NCI-H2081 (cell line): ENCODE measurements at places on chromosomes 4 and X.

DNA sequence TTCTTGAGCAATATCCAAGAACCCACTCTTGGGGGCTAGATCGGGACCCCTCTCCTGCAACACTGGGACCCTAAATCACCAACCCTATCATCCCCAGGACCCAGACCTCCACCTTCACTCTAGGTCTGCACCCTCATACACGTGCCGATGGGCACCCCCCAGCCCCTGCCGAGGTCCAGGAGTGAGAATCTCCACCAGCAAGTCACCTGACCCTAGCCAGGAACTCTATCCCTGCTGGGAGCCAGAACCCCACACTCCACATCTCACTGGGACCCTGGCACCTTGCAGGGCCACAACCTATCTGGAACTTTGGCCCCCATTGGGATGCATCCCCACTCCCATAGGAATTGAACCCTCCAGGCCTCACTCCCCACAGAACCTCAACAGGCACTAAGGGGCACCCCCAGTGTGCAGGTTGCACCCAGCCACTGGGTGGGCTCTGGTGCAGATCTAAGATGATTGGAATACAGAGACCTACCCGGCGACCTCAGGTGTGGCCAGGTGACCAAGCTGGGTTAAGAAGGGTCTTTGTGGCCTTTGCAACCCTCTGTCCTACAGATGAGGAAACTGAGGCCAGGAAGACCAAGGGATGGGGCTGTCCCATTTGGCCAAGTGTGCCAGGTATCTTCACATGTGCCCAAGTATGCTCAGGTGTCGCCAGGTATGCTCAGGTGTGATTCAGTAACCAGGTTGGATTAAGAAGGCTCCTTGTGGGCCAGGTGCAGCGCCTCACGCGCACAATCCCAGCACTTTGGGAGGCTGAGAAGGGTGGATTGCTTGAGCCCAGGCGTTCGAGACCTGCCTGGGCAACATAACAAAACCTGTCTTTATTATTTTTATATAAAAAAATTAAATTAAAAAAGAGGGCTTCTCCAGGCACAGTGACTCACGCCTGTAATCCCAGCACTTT is 3.1 kb upstream of the DHRSX start:
- no peak for DNase-seq

DNA sequence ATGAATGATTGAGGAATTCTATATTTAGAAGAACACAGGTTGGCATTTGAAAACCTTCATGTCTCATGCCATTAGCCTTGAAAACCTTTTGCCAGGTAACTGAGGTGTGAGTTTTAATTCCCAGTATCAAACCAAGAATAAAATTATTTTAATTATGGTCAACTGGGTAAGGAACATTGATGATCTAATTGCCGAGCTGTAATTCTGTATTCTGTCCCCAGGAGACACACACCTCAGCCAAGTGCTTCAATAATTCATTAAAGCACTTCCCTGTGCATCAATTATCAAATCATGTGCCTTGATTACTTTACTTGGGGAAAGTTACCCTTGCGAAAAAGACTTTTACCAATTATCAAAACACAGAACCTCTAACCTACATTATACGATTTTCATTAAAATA is 331.9 kb upstream of the GALNT7 start:
- no peak for DNase-seq

- DNase-seq: peak; percentile 24
Observed at GRCh38 chr4:6848717-6849305, 60.8 kb upstream of the TBC1D14 start.

- no peak for DNase-seq
Observed at GRCh38 chr4:93501946-93502345, 326.6 kb upstream of the ATOH1 start.

- DNase-seq: no peak
Observed at GRCh38 chrX:68355629-68355920, 77.7 kb downstream of the OPHN1 start.

GRCh38 chr4:145679520-145679919 is 426 bp upstream of the C4orf51 start:
- DNase-seq: peak; percentile 31

- peak; percentile 26 for DNase-seq
Observed at GRCh38 chr4:123649250-123649644, 252.7 kb downstream of the SPRY1 start.

DNA sequence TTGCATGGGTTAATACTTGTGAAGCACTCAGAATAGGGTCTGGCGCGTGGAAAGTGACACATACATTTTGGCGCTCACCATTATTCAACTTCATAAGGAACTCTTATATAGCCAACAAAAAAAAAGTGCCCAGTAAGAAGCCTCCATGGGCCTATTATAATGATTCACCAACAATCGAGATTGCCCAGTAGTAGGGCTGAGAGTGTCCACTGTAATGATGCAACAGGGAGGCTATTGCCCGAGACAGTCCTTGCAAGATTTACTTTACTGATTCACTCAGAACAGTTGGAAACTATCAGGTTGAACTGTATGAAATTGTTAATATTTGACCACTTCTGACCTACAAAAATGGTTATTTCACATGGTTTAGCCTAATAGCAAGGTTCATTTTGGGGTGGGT is 86.0 kb downstream of the PJA1 start:
- no peak for DNase-seq

- no peak for DNase-seq
Observed at GRCh38 chr4:19623866-19624265, 627.8 kb upstream of the SLIT2 start.

DNA sequence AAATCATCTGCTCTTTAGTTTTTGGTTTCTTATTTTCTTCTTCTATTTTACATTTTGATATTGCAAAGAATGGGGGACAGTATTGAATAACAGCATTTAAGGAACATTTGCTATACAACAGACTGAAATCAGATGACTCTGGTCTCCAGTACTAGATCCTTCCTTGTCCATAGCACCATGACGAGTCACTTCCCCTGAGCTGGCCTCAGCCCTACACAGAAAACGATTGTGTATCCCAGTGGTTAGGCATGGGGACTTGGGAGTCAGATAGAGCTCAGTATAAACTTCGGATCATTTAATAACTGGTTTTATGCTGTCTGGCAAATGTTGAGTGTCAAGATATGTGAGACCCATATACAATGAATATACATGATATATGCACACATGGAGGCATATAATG is 44.7 kb upstream of the BEX4 start:
- DNase-seq: no peak

GRCh38 chr4:129429581-129430320 is 333.8 kb downstream of the C4orf33 start:
- DNase-seq: no peak
